ENCODE measurements at places on chromosomes 7 and 10. TPM values are rescaled to one million over a fixed set of nuclear protein-coding genes. Genes with fewer than 3 reads are reported as not detected.

DNA sequence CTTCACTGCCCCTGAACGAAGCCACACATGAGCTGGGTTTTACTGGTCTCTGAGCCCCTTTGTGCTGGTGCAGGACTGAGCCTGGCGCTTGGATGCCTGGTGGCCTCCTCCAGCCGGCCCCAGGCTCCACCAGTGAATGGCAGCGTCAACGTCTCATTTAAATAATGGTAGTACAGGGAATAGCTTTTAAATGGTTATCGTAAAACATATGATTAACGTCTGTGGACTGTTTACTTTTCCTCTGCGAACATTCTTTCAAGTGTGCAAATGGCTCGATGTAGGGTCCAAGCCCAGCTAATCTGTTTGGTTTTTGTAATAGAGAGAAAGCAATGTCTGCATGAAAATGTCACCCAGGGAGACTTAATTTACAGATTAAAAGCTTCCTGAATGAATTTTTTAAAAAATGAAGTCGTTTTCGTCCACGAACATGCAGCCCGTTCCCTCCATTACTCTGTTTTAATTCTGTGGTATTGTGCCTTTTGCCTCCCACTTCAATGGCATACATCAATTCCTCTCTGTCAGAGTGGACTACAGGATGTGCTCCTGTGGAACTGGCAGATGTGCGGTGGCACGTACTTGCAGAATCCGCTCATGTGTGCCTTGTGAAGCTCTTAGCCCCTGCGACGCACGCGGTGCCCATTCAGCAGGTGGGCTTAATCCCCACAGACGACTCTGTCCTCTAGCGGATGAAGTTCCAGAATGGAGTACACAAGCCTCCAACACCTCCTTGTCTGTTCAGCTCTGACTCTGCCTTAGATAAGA is 192.7 kb downstream of the TCF7L2 start:
- DNase-seq: no peak
- peaks cover 62% of the 10 kb centered on the region for H3K36me3 ChIP-seq
- H3K27me3 ChIP-seq: no peaks in the 10 kb centered on the region

DNA sequence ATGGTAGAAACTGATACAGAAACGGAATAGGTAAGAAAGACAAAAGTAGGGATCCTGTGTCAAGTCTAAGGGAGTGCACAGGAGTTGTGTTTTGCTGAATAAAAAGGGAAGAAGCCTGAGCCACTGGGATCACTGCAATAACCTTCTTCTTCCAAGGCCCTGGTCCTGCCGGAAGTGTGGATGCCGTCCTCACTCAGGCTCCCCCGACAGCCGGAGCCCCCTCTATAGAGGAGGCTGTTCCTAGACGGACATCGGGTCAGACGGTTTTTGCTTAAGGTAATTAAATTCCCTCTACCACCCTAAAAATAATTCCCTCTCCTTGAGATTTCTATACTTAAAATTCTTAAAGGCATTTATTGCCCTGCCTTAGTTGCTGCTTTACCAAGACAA is 566.9 kb downstream of the PTPRN2 start:
- H3K4me3 ChIP-seq: no peak overlapping the region
- no peaks in the 10 kb centered on the region for H3K36me3 ChIP-seq
- DNase-seq: no peak

PHYHIPL gene
- polyA plus RNA-seq: 19.1 TPM

DNA sequence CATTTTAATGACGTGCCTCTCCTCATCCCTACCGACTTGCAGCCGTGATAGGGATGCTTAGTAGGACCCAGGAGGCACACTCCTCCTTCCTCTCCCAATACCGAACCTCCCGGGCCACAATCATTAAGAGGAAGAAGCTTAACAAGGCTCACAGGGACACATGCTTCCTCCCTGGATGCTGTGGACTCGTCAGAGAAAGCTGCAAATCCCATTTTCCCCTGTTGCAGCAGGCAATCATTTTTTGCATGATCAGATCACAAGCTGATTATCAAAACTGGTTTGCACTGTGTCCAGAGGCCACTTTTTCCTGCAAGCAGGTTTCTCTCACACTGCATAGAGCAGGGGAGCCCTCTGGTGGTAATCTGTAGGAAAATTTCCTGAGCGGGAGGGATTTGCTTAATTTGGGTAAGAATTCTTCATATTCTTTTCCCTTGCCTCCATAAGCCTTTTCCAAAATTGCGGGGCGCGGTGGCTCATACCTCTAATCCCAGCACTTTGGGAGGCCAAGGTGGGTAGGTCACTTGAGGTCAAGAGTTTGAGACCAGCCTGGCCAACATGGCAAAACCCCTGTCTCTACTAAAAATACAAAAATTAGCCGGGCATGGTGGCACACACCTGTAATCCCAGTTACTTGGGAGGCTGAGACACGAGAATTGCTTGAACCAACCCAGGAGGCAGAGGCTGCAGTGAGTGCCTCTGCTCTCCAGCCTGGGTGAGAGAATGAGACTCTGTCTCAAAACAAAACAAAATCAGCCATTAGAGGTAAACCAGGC is 16.1 kb upstream of the LAMB4 start:
- H3K27me3 ChIP-seq: no peaks in the 10 kb centered on the region
- peaks cover 8% of the 10 kb centered on the region for H3K4me1 ChIP-seq
- H3K36me3 ChIP-seq: no peaks in the 10 kb centered on the region

- H3K27me3 ChIP-seq: no peaks in the 10 kb centered on the region
- no peak overlapping the region for H3K4me3 ChIP-seq
- H3K27ac ChIP-seq: no peak overlapping the region
- no peaks in the 10 kb centered on the region for H3K4me1 ChIP-seq
- H3K36me3 ChIP-seq: no peaks in the 10 kb centered on the region
These were observed 291.1 kb downstream of the GLRX3 start for GRCh38 chr10:130427216-130427722.

DNA sequence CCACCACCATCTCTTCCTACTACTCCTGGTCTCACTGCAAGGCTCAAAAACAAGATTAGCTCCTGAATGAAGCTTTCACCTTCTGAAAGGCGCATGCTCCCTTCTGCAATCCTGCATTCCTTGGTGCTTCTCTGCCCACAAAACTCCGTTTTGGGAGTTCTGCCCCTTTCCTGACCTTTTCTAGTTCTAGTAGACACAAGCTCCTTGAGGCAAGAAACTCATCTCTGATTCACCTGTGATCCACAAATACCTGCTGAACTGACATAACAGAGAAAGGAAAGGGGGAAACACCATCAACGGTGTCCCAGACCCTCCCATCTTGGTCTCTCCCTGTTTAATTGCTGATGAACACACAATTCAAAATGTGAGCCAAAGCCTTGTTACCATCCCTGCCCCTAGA is 64.0 kb upstream of the EGR2 start:
- DNase-seq: no peak
- H3K27me3 ChIP-seq: peaks cover 3% of the 10 kb centered on the region
- H3K27ac ChIP-seq: no peak overlapping the region
- H3K4me1 ChIP-seq: no peaks in the 10 kb centered on the region
- H3K4me3 ChIP-seq: no peak overlapping the region

OR13A1 gene
- 0.06 TPM for polyA plus RNA-seq

GRCh38 chr7:11473807-11474424 is 358.1 kb downstream of the THSD7A start:
- H3K4me3 ChIP-seq: no peak overlapping the region
- H3K36me3 ChIP-seq: no peaks in the 10 kb centered on the region
- no peaks in the 10 kb centered on the region for H3K27me3 ChIP-seq
- DNase-seq: no peak

- H3K4me1 ChIP-seq: no peaks in the 10 kb centered on the region
- DNase-seq: no peak
- H3K4me3 ChIP-seq: no peak overlapping the region
- no peak overlapping the region for H3K27ac ChIP-seq
These were observed 93.4 kb downstream of the ZNF736 start for GRCh38 chr7:64407148-64407547.

DNA sequence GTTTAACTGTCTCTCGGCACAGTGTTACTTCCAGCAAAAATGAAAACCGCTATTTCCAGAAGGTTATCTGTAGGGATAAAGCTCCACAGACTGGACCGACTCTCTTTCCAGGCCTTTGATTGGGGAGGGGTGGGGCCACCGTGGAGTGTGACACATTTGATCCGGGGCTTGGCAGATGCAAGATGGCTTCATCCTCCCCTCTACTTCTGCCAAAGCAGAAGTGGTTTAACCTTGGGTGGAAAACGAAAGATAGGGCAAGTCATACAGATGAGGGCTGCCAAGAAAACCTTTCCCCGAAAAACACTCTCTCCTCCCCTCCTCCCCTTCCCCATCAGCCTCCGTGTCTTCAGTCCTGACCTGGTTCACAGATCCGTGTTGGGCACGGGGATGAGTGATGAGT is 139.7 kb upstream of the SH2B2 start:
- H3K27me3 ChIP-seq: no peaks in the 10 kb centered on the region
- peaks cover 8% of the 10 kb centered on the region for H3K4me1 ChIP-seq
- H3K4me3 ChIP-seq: no peak overlapping the region
- H3K36me3 ChIP-seq: peaks cover 9% of the 10 kb centered on the region

ACSL5 gene
- 361 TPM for polyA plus RNA-seq

- no peaks in the 10 kb centered on the region for H3K27me3 ChIP-seq
- no peak overlapping the region for H3K4me3 ChIP-seq
- H3K27ac ChIP-seq: no peak overlapping the region
- H3K36me3 ChIP-seq: no peaks in the 10 kb centered on the region
- no peaks in the 10 kb centered on the region for H3K4me1 ChIP-seq
These were observed 595.5 kb downstream of the INHBA start for GRCh38 chr7:41107330-41107937.

PRKAR2B gene
- 16.3 TPM for polyA plus RNA-seq

DNA sequence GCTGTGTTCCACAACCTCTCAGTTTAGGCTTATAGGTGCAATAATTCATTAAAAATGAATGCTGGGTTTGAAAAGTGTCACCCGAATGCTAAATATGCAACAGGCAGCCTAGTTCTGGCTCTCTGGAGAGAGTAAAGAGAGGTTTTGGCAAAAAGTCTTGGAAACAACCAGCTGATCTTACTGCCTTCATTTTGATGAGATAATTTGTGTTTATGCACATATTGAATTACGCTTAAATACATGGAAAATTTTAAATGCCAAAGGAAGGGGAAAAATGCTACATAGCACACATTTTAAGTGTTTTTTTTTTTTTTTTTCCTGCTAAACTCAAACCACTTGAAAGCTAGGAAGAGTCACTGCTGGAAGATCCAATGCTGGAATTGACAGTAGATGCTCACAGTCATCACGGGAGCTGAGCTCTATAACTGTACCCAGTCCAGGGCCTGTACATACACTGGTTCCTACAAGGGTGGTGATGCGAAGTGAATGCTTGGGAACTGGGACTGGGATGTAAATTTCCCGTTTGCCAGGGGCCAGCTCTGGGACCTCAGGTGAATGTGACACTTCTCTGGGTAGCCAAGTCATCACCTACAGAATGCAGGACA is 151.5 kb downstream of the PFKFB3 start:
- H3K4me1 ChIP-seq: no peaks in the 10 kb centered on the region
- no peak for DNase-seq
- no peaks in the 10 kb centered on the region for H3K27me3 ChIP-seq
- no peaks in the 10 kb centered on the region for H3K36me3 ChIP-seq
- no peak overlapping the region for H3K27ac ChIP-seq

CLRN3 gene
- polyA plus RNA-seq: 121 TPM

ALOX5 gene
- 17.6 TPM for polyA plus RNA-seq

- H3K27ac ChIP-seq: no peak overlapping the region
- H3K4me3 ChIP-seq: no peak overlapping the region
- H3K27me3 ChIP-seq: no peaks in the 10 kb centered on the region
- no peak for DNase-seq
These were observed 35.5 kb downstream of the LYZL1 start for GRCh38 chr10:29324220-29324841.

CCL24 gene
- polyA plus RNA-seq: 32.1 TPM

UPK3BL1 gene
- polyA plus RNA-seq: 33.0 TPM

GHRHR gene
- polyA plus RNA-seq: not detected

DNA sequence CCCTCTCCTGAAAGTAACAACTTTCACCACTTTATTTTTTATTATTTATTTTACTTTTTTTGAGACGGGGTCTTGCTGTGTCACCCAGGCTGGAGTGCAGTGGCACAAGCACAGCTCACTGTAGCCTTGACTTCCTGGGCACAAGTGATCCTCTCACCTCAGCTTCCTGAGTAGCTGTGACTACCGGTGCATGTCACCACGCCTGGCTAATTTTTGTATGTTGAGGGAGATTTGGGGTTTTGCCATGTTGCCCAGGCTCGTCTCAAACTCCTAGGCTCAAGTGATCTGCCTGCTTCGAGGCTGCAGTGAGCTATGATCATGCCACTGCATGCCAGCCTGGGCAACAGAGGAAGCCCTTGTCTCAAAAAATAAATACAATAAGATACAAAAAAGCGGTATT is 14.9 kb upstream of the SLIT1 start:
- DNase-seq: no peak
- H3K36me3 ChIP-seq: no peaks in the 10 kb centered on the region
- H3K4me3 ChIP-seq: no peak overlapping the region

GRCh38 chr10:82925547-82925946 is 1050.6 kb downstream of the NRG3 start:
- no peak overlapping the region for H3K4me3 ChIP-seq
- no peak for DNase-seq
- H3K27ac ChIP-seq: no peak overlapping the region
- no peaks in the 10 kb centered on the region for H3K4me1 ChIP-seq
- no peaks in the 10 kb centered on the region for H3K36me3 ChIP-seq
- no peaks in the 10 kb centered on the region for H3K27me3 ChIP-seq

- H3K4me1 ChIP-seq: peaks cover 49% of the 10 kb centered on the region
- H3K4me3 ChIP-seq: no peak overlapping the region
- H3K27me3 ChIP-seq: no peaks in the 10 kb centered on the region
- H3K36me3 ChIP-seq: no peaks in the 10 kb centered on the region
These were observed 37.4 kb upstream of the YAE1 start for GRCh38 chr7:39528849-39529248.

PON1 gene
- 2.3 TPM for polyA plus RNA-seq

PRLHR gene
- 1.1 TPM for polyA plus RNA-seq

GRCh38 chr10:13219685-13220670 is 14.2 kb downstream of the UCMA start:
- H3K27ac ChIP-seq: no peak overlapping the region
- H3K27me3 ChIP-seq: no peaks in the 10 kb centered on the region
- no peak overlapping the region for H3K4me3 ChIP-seq
- no peaks in the 10 kb centered on the region for H3K36me3 ChIP-seq
- DNase-seq: peak; percentile 7

- H3K27me3 ChIP-seq: no peaks in the 10 kb centered on the region
- H3K4me3 ChIP-seq: no peak overlapping the region
- DNase-seq: no peak
- no peaks in the 10 kb centered on the region for H3K4me1 ChIP-seq
- H3K27ac ChIP-seq: no peak overlapping the region
These were observed 96.8 kb downstream of the CYTH3 start for GRCh38 chr7:6175645-6176044.

GRCh38 chr7:39372383-39372782 is 193.8 kb upstream of the YAE1 start:
- no peaks in the 10 kb centered on the region for H3K27me3 ChIP-seq
- H3K27ac ChIP-seq: no peak overlapping the region
- DNase-seq: no peak
- H3K4me1 ChIP-seq: peaks cover 8% of the 10 kb centered on the region
- no peaks in the 10 kb centered on the region for H3K36me3 ChIP-seq

All from large intestine (tissue), 12 donors.